ENCODE measurements at places on chromosomes 16 and 17. TPM values are rescaled to one million over a fixed set of nuclear protein-coding genes. Genes with fewer than 3 reads are reported as not detected.

DNA sequence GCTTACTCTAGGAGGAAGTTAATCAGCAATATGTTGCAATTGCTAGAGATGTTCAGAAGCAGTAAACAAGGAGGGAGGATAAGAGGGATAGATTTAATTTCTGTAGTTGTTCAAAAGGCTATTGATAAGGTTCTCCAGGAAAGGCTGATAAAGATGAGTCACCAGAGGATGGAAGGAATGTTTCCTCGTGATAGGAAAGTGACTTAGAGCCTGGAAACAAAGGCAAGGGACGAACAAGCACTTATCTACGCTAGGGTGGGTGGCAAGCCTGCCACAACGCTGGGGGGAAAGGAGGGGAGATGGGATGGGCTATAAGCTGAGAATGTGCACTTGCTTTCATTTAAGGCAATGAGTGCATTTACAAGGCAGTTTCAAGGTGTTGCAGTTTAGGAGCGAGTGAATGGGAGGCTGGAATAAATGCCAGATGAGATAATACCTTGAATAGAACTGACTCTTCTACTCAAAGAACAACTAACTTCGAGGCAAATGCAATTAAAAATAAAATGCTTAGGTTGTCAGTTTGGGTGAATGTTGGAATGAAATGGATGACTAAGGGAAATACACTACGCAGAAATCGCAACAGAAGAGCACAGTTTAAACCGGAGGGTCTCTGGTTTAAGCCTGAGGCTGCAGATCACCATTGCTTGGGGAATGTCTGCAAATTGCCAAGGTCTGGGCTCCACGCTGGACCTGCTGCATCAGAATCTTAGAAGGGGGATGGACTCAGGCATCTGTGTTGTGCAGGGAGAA lies 76.0 kb upstream of the RBBP6 start:
- no peaks in the 10 kb centered on the region for H3K36me3 ChIP-seq
- no peaks in the 10 kb centered on the region for H3K4me1 ChIP-seq
- DNase-seq: no peak
- no peak overlapping the region for H3K27ac ChIP-seq
- no peaks in the 10 kb centered on the region for H3K27me3 ChIP-seq

- H3K4me1 ChIP-seq: no peaks in the 10 kb centered on the region
- no peaks in the 10 kb centered on the region for H3K36me3 ChIP-seq
- H3K27me3 ChIP-seq: no peaks in the 10 kb centered on the region
- H3K27ac ChIP-seq: no peak overlapping the region
- no peak overlapping the region for H3K4me3 ChIP-seq
These were observed 95.9 kb downstream of the RPTOR start for GRCh38 chr17:80640366-80641084.

DNA sequence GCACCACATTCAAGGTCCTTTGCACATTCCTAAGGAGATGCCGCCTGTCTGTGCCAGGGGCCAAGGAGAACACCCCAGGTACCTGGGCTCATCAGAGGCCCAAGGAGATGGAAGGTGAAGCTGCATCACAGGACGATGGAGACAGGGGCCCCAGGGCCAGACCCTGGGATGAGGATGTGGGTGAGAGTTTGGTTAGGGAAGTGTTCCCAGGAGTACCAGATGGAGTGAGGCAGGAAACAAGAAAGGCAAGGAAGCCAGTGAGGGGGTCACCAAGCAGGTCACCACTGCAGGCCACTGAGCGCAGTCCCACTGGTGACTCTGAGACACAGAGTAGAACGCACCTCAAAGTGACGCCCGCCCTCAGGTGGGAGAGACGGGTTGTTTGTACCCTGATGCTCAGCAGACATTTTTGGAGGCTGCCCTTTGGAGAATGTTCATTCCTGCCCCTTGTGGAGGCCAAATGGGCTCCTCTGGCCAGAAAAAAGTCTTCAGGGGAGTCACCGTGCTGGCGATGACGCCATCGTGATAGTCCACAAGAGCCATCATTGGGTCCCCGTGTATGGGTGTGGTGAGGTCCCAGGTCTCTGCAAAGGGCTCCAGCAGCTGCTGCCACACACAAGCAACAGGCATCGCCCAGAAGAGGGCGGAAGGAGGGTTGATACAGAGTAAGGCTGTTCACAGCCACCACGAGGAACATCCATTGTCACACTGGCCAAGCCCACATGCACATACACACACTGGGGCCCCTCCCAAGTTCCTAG lies 57.5 kb downstream of the BEAN1 start:
- H3K4me3 ChIP-seq: no peak overlapping the region
- H3K27ac ChIP-seq: no peak overlapping the region
- H3K36me3 ChIP-seq: no peaks in the 10 kb centered on the region
- no peak for DNase-seq
- H3K4me1 ChIP-seq: peaks cover 26% of the 10 kb centered on the region
- no peaks in the 10 kb centered on the region for H3K27me3 ChIP-seq

GRCh38 chr17:12256380-12256995 lies 235.8 kb downstream of the MAP2K4 start:
- no peak for DNase-seq
- no peaks in the 10 kb centered on the region for H3K36me3 ChIP-seq
- no peaks in the 10 kb centered on the region for H3K4me1 ChIP-seq
- no peak overlapping the region for H3K4me3 ChIP-seq
- no peaks in the 10 kb centered on the region for H3K27me3 ChIP-seq

DNA sequence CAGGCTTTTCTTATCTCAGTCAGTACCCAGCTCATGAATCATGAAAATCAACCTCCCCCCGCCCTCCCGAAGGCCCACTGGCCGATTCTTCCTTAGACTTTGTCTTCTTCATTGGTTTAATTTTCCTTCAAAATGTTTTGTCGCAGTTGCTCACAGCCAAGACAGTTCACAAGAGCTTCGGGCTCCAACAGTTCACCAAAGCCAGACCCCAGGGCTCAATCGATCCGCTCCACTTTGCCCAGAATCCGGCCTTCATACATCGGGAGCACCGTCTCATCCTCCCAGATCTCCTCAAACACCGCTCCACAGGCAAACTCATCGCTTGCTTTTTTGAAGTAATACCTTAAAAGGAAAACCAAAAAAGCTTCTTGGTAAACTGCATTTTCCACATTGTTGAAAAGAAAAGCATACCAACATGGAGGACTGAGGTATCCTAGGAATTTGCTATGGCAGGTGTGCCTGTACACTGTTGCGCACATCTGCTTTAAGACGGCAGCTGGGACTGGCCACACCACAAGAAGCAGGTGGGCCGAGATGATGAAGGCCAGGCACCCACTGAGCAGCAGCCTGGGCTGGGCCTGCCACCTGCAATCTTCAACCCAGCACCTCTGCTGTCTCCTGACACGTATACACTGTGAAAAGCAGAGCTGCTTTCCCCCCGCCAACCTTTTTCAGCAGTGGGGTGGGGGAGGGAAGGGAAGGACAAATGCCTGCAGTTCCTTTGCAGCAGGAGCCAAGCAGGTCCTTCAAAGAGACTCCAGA lies 31.5 kb downstream of the AXIN2 start:
- no peak overlapping the region for H3K4me3 ChIP-seq
- H3K4me1 ChIP-seq: peaks cover 27% of the 10 kb centered on the region
- no peak for DNase-seq
- no peaks in the 10 kb centered on the region for H3K27me3 ChIP-seq
- H3K36me3 ChIP-seq: peaks cover 21% of the 10 kb centered on the region
- H3K27ac ChIP-seq: peak overlapping the region; percentile 78

The EVI2A gene
- total RNA-seq: 19.8 TPM

The KRT31 gene
- not detected for total RNA-seq
